Activated CD8-positive, alpha-beta T cell treated with anti-CD3 and anti-CD28 coated beads, Interleukin-2, amount 10 ng/mL, durations not matched to agents 7 days and 5 days (primary cell): ENCODE measurements at places on chromosomes 5 and 9.

- no peak for DNase-seq
- H3K27ac ChIP-seq, result no peak overlapping the region
- H3K4me3 ChIP-seq, result no peak overlapping the region
- no peaks in the 10 kb centered on the region for H3K36me3 ChIP-seq
These were observed 246.0 kb upstream of the KIF2A start for GRCh38 chr5:62059960-62060359.

- H3K27ac ChIP-seq, result peak overlapping the region; percentile 85
- peaks cover 2% of the 10 kb centered on the region for H3K36me3 ChIP-seq
- peak; percentile 75 for DNase-seq
- peak overlapping the region; percentile 80 for H3K4me3 ChIP-seq
- H3K4me1 ChIP-seq, result peaks cover 44% of the 10 kb centered on the region
These were observed 724 bp downstream of the PAM start for GRCh38 chr5:102755686-102756371.

DNA sequence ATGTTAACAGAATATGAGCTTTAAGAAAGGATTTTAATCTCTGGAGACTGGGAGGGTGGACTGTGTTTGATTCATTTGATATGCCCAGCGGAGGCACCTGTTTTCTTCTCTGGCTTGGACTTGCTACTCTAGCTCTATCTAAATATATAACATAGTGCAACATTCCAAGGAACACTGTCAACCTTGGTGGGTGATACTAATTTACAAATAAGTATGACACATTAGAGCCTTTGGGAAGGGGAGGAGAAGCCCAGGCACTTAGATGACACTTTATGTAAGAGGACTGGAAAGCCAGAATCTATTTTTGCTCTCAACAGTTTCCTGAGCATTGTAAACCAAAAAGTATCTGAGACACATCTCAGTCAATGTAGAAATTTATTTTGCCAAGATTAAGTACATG lies 83.4 kb upstream of the SHISAL2B start:
- no peak overlapping the region for H3K4me3 ChIP-seq
- no peak for DNase-seq
- H3K27me3 ChIP-seq, result peaks cover 6% of the 10 kb centered on the region
- no peaks in the 10 kb centered on the region for H3K4me1 ChIP-seq

- peaks cover 3% of the 10 kb centered on the region for H3K27me3 ChIP-seq
- no peak for DNase-seq
- H3K4me1 ChIP-seq, result peaks cover 8% of the 10 kb centered on the region
- no peaks in the 10 kb centered on the region for H3K36me3 ChIP-seq
- H3K4me3 ChIP-seq, result no peak overlapping the region
These were observed 2.8 kb downstream of the TXNDC8 start for GRCh38 chr9:110334871-110335270.

DNA sequence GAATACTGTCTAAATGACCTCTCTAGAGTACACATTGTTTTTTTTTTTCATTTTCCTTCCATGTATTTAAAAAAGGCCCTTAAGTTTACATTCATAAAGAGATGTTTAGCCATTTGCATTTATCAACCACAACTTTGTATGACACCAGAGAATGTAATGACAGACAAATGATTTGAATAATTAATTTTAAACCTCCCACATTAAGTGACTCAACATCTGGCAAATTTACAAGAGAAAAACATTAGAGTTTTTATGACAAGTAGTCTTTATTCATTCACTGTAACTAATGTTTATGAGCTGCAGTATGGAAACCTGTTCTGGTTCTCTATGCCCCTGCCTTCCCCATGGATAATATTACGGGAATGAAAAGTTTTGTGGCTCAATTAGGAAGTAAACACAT lies 1093.8 kb upstream of the CDH9 start:
- H3K27me3 ChIP-seq, result no peaks in the 10 kb centered on the region
- no peak for DNase-seq
- H3K4me1 ChIP-seq, result no peaks in the 10 kb centered on the region
- H3K27ac ChIP-seq, result no peak overlapping the region
- no peak overlapping the region for H3K4me3 ChIP-seq

- DNase-seq, result no peak
- no peak overlapping the region for H3K4me3 ChIP-seq
- H3K27ac ChIP-seq, result no peak overlapping the region
- no peaks in the 10 kb centered on the region for H3K4me1 ChIP-seq
- peaks cover under 1% of the 10 kb centered on the region for H3K27me3 ChIP-seq
- H3K36me3 ChIP-seq, result no peaks in the 10 kb centered on the region
These were observed 475.7 kb downstream of the ENC1 start for GRCh38 chr5:74164725-74165235.

DNA sequence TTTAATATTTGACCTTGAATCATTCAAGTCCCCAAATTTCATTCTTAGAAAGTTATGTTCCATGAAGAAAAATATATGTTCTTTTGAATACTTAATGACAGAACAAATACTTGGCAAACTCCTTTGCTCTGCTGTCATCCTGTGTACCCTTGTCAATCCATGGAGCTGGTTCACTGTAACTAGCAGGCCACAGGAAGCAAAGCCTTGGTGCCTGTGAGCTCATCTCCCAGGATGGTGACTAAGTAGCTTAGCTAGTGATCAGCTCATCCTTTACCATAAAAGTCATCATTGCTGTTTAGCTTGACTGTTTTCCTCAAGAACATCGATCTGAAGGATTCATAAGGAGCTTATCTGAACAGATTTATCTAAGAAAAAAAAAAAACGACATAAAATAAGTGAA lies 65.4 kb downstream of the WDR41 start:
- H3K4me3 ChIP-seq, result no peak overlapping the region
- no peaks in the 10 kb centered on the region for H3K36me3 ChIP-seq
- no peaks in the 10 kb centered on the region for H3K27me3 ChIP-seq
- H3K4me1 ChIP-seq, result peaks cover 10% of the 10 kb centered on the region

DNA sequence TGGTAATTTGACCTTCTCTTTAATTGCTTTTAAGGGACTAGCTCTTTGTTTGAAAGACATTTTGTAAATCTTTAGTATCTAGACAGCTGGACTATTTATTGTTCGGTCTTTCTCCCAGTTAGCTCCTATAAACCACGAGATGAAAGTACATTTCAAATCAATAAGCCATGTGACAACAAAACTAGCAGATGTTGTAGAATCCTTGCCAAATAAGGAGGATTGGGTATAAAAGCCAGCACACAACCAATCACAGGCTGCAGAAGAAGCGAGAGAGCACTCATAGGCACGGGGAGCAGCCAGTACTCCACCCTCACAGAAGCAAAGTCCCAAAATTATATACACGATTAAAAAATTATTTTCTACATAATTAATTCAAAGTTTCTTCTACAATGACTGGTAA lies 8.1 kb upstream of the OMD start:
- no peak overlapping the region for H3K27ac ChIP-seq
- no peaks in the 10 kb centered on the region for H3K36me3 ChIP-seq
- H3K27me3 ChIP-seq, result no peaks in the 10 kb centered on the region
- no peak for DNase-seq
- no peaks in the 10 kb centered on the region for H3K4me1 ChIP-seq
- H3K4me3 ChIP-seq, result no peak overlapping the region

DNA sequence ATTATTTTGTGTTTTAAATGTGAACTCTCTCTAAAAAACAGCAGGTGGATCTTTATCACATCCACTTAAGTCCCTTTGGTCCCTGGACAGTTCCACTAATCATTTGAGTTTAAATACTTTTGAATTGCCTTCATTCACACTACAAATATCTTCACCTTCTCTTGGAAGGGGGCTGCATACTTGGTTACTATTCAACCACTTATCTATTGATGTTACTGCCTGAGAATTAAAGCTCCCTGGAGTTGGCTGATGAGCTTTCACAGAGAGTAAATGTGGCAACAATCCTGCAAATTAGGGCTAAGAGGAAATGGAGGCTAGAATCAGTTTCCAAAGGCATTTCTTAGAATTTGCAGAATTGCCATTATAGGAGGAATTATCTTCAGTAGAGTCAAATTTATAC lies 180.4 kb downstream of the ST8SIA4 start:
- H3K27ac ChIP-seq, result no peak overlapping the region
- DNase-seq, result no peak
- no peaks in the 10 kb centered on the region for H3K27me3 ChIP-seq
- no peaks in the 10 kb centered on the region for H3K4me1 ChIP-seq
- H3K4me3 ChIP-seq, result no peak overlapping the region
- H3K36me3 ChIP-seq, result no peaks in the 10 kb centered on the region

DNA sequence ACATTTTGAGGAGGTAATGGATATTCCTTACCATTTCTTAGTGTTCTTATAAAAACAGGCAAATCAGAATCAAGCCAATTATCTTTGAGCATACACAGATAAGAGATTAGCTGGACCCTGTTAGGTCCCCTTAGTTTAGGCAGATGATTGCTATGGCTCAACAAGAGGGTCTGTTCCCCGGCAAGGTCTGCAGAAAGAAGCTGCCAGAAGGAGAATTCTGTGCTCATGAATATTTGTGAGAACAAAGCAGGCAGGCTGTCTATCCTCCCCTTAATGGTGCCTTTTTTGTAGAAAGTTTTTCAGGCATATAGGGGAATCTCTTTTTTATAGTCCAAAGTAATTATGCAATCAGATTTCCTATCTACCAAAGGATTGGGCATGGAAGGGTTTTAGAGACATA lies 27.5 kb downstream of the CAVIN4 start:
- H3K27ac ChIP-seq, result no peak overlapping the region
- no peaks in the 10 kb centered on the region for H3K27me3 ChIP-seq
- H3K36me3 ChIP-seq, result no peaks in the 10 kb centered on the region
- no peaks in the 10 kb centered on the region for H3K4me1 ChIP-seq

- no peaks in the 10 kb centered on the region for H3K27me3 ChIP-seq
- no peak for DNase-seq
- H3K4me1 ChIP-seq, result peaks cover 4% of the 10 kb centered on the region
- peaks cover 10% of the 10 kb centered on the region for H3K36me3 ChIP-seq
These were observed 143.2 kb downstream of the SSBP2 start for GRCh38 chr5:81607693-81608092.

DNA sequence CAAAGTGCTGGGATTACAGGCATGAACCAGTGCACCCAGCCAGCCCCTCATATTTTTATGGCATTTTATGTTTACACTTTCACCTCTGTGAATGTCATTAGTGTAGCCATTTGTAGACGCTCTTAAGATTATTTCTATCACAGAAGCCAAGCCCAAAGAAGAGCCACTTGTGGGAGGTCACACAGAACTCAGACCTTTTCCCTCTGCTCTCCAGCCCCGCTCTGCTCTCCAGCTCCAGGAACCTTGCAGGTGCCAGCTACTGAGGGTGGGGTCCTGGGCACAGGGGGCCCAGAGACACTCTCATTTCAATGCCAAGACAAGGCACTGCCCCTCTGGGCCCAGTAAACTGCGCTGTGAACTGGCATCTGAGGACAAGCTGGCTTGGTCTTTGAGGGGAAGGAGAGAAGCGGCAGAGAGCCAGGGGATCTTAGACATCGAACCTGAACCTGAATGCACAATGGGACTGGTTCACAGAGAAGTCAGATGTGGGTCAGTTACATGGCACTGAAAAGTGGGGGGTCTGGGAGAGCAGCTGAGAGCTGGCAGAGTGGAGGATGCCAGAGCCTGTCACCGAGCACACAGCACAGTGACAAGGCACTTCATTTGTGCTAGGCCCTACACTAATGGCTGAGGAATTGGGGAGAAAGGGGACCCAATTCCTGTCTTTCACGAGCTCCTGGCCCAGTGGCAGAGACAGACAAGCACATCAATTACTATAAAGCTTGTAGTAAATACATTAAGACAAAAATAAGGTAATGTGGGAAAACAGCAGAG lies 16.7 kb downstream of the ANXA6 start:
- H3K4me3 ChIP-seq, result peak overlapping the region; percentile 58
- peaks cover 86% of the 10 kb centered on the region for H3K36me3 ChIP-seq
- peaks cover 90% of the 10 kb centered on the region for H3K4me1 ChIP-seq
- no peaks in the 10 kb centered on the region for H3K27me3 ChIP-seq
- no peak for DNase-seq
- peak overlapping the region; percentile 76 for H3K27ac ChIP-seq

- no peak overlapping the region for H3K27ac ChIP-seq
- no peaks in the 10 kb centered on the region for H3K27me3 ChIP-seq
- DNase-seq, result no peak
- H3K4me1 ChIP-seq, result no peaks in the 10 kb centered on the region
- no peaks in the 10 kb centered on the region for H3K36me3 ChIP-seq
These were observed 40.3 kb upstream of the SARDH start for GRCh38 chr9:133778336-133779013.

DNA sequence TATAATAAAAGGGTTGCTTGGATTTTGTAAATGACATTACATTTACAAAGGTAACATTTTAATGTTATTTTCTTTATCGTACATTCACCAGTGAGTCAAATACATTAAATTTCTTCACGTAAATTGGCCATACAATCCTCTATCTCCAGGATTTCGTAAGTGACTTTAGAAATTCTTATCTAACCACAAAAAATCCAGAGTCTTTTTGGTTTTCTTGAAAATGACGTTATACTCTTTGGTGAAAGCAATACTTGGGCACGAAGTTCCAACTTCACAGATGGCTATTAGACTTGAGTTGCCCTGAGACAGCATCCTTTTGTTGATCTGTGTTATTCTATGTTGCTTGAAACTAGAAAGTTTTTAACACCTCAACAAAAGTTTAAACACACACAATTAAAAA lies 87.4 kb upstream of the CDH10 start:
- H3K27ac ChIP-seq, result no peak overlapping the region
- no peaks in the 10 kb centered on the region for H3K4me1 ChIP-seq
- no peak overlapping the region for H3K4me3 ChIP-seq
- no peaks in the 10 kb centered on the region for H3K36me3 ChIP-seq
- DNase-seq, result no peak

- H3K27me3 ChIP-seq, result peaks cover 5% of the 10 kb centered on the region
- H3K4me3 ChIP-seq, result no peak overlapping the region
- no peaks in the 10 kb centered on the region for H3K36me3 ChIP-seq
These were observed 86.6 kb upstream of the EQTN start for GRCh38 chr9:27383524-27383923.

DNA sequence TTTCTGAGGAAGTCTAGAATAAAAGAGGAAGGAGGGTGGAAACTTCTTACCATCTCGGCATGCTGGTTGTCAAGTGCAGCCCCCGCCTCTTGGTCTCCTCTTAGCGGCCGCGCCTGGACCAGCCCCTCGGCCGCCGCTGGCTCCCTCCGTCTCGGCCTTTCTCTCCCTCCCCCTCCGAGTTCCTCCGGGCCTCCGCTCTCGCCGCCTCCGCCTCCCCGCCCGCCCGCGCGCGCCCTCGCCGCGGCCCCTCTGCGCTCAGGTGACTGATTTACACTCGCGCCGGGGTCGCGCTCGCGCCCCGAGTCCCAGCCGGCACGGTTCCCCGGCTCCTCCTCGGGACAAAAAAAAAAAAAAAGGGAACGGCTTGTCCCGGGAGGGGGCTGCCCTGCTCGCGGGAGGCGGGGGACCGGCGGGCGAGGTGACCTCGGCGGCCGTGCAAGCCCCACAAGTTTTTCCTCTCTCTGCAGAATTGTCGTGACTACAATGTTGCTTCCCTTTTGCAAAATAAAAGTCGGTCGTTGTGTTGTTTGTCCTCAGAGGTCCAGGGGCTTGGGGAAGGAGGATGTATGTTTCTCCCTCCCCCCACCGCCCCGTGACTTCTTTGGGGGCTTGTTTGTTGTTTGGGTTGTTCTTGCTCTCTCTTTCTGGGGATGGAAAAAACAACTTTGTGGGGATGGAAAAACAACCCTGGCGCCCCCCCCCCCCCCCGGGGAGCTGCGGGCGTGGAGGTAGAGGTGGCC lies at the start of gene BNC2:
Gene BNC2 (minus strand): TSS at position 75 of the 740 bp plus-strand sequence. CDS start 22 bp downstream, at position 53.
- H3K27me3 ChIP-seq, result peaks cover 40% of the 10 kb centered on the region
- H3K36me3 ChIP-seq, result no peaks in the 10 kb centered on the region
- no peak within 1 kb of the TSS for H3K27ac ChIP-seq
- no peak for DNase-seq
